ENCODE measurements at places on chromosomes 4 and X. TPM values are rescaled to one million over a fixed set of nuclear protein-coding genes. Genes with fewer than 3 reads are reported as not detected.

GRCh38 chr4:26299254-26299882, 21.4 kb upstream of the RBPJ start:
- H3K4me1 ChIP-seq: no peaks in the 10 kb centered on the region
- no peaks in the 10 kb centered on the region for H3K36me3 ChIP-seq
- H3K27ac ChIP-seq: no peak overlapping the region
- H3K27me3 ChIP-seq: no peaks in the 10 kb centered on the region

- no peak for DNase-seq
- H3K27ac ChIP-seq: no peak overlapping the region
- H3K4me3 ChIP-seq: no peak overlapping the region
- H3K36me3 ChIP-seq: no peaks in the 10 kb centered on the region
- H3K4me1 ChIP-seq: no peaks in the 10 kb centered on the region
Observed at GRCh38 chrX:18348047-18348446, 6.4 kb downstream of the SCML2 start.

The EDNRA gene
- 23.0 TPM for total RNA-seq

The GPR50 gene
- not detected for total RNA-seq

The CASP3 gene
- 23.2 TPM for total RNA-seq

- no peaks in the 10 kb centered on the region for H3K4me1 ChIP-seq
- H3K4me3 ChIP-seq: no peak overlapping the region
- no peaks in the 10 kb centered on the region for H3K36me3 ChIP-seq
- no peak overlapping the region for H3K27ac ChIP-seq
- no peak for DNase-seq
- H3K27me3 ChIP-seq: no peaks in the 10 kb centered on the region
Observed at GRCh38 chr4:158739600-158739999, 16.4 kb upstream of the PPID start.

DNA sequence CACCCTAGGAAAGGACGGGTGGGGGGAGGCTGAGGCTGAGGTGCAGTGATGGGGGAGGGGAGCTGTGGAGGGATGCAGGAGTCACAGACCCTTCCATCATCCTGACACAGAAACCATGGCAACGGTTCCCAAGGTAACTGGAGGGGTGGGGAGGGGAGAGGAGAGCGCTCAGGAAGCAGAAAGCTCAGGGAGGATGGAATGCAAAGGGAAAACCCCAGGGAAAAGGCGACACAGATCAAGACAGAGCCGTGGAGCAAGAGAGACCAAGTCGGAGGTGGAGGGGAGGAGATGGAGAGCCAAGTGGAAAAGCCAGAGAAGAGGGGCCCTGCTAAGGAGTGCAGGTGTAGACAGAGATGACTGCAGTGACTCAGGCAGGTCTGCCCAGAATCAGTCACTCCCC, 14.5 kb downstream of the L1CAM start:
- no peak overlapping the region for H3K4me3 ChIP-seq
- no peak for DNase-seq
- H3K27me3 ChIP-seq: no peaks in the 10 kb centered on the region
- no peak overlapping the region for H3K27ac ChIP-seq
- no peaks in the 10 kb centered on the region for H3K4me1 ChIP-seq

The PAGE2 gene
- total RNA-seq: not detected

DNA sequence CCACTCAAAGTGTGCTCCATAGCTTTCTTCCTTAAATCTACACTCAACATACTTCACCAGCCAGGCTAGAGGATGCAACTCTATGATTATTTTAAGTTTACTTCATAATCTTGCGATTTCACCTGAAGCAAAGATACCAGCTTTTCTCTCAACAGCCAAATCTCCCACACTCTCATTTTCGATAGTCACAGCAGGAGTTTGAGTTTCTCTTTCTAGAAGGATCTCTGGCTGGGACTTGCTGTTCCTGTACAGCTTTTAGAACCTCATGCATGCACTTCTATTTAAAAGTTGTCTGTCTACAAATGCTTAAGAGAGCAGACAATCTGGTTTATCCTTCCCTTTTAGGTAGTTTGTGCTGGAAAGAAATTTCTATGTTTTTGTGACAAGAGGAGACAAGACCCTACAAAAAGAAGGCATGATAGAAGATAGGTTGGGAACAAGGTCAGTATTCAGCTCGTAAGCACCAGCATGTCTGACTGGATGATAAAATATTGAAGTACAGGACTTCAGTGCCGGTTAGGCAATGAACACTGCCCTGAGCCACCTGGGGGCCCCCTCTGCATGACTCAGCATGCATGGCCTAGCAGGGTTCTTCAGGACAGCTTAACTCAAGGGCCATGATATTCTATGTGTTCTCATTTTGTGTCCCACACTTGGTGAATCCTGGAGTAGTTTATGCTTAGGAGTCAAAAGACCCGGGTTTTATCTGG, 65.6 kb downstream of the ATXN3L start:
- no peak overlapping the region for H3K4me3 ChIP-seq
- H3K27ac ChIP-seq: no peak overlapping the region
- H3K27me3 ChIP-seq: no peaks in the 10 kb centered on the region
- DNase-seq: no peak

DNA sequence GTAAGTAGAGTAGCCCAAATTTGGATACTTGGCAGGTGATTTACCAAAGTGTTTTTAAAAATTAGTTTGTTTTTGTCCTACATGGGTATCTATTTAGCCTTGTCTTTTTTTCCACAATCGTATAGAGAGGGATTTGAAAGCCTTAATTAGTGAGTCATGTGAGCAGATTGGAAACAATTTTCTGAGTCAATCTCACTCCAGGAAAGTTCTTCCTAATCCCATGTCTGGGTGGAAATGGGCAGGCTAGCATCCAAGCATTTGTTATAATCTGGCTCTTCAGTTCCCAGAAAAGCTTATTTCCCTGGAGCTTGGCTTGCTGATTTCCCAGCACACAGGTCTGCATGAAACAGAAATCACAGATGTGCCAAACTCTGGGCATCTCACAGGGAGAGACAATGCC, 426.9 kb upstream of the BOD1L1 start:
- no peaks in the 10 kb centered on the region for H3K36me3 ChIP-seq
- no peak overlapping the region for H3K4me3 ChIP-seq
- no peak for DNase-seq
- no peak overlapping the region for H3K27ac ChIP-seq

DNA sequence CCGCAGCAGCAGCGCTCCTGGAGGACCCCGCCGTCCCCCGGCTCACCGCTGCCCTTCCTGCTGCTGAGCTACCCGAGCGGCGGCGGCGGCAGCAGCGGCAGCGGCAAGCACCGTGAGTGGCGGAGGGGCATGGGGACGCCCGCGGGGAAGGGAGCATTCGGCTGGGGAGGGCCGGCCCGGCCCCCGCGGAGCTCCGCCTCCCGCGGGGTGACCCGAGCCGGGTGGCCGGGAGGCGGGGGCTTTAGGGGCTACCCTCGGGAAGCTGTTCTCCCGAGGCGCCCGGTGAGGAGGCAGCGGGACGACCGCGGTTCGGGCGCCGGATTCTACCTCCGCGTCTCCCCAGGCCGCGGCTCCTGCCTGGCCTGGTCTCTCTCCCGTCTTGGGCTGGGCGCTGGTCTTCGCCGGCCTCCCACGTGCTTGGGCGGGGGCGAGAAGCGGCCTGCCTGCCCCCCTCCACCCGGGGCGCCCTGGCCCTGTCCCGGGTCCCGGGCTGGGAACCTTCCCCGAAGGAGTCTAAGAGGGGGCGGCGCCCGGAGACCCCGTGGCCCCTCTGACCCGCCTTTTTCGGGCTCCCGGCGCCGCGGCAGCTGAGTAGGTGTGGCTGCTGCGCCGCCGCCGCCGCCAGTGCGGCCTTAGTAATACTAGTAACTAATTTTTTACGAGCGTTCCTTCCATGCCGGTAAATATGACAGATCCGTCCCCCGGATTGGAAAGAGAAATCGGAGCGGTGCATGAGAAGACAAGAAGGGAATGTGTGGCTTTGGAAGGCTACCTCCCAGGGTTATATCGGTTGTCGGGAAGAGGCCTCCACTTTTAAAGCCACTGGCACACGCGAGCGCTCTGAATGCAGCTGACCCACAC, 16.4 kb upstream of the RUFY3 start:
- H3K4me3 ChIP-seq: peak overlapping the region; percentile 92
- no peaks in the 10 kb centered on the region for H3K27me3 ChIP-seq
- H3K27ac ChIP-seq: peak overlapping the region; percentile 80
- peaks cover 7% of the 10 kb centered on the region for H3K4me1 ChIP-seq
- H3K36me3 ChIP-seq: no peaks in the 10 kb centered on the region

DNA sequence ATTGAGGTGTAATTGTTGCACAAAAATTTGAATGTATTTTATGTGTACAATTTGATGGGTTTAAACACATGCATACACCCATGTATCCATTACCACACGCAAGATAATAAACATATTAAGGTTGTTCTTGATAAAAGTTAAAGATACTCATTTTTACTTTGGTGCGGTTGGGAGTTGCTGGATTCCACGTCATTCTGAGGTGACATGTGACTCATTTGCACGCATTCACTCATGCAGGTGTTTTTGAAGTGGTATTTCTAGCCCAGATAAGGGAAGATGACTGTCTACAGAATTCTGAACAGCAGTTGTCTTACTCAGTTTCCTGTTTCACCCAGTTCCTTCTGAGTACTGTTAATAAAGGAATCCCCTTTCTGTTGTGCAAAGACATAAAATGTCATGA, 142.0 kb downstream of the RTL3 start:
- no peak overlapping the region for H3K27ac ChIP-seq
- no peak overlapping the region for H3K4me3 ChIP-seq
- H3K4me1 ChIP-seq: no peaks in the 10 kb centered on the region
- no peaks in the 10 kb centered on the region for H3K27me3 ChIP-seq
- DNase-seq: no peak
- no peaks in the 10 kb centered on the region for H3K36me3 ChIP-seq

- H3K27me3 ChIP-seq: no peaks in the 10 kb centered on the region
- DNase-seq: no peak
- H3K4me3 ChIP-seq: no peak overlapping the region
- H3K4me1 ChIP-seq: no peaks in the 10 kb centered on the region
- no peaks in the 10 kb centered on the region for H3K36me3 ChIP-seq
Observed at GRCh38 chr4:101356928-101357327, 9.6 kb upstream of the PPP3CA start.

DNA sequence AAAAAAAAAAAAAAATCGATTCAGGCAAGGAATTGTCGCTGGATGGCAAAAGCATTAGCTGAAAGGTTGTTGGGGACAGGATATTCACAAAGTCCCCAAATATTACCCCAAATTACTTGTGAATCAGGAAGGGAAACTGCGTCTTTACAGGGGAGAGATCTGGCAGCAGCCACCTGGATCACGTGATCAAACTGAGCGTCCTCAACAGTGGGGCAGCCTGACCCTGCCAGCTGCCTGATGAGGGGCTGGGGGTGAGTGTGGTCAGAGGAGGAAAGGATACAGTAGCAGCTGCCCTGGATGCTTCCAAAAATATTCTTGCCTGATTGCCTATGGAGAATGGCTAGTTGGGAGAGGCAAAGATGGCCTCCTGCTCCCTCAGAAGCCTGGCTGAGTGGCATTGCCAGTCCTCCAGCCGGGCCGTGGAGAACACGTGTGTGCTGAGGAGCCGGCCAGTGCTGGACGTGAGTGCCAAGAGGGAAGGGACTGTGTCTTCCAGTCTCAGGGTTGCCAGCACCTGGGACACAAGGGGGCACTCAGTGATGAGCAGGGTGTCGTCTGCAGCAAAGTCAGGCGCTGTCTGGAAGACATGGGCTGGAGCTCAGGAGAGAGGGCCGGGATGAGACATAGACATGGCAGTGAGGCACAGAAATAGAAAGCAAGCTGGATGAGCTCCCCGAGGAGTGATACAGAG, 3.0 kb upstream of the LAGE3 start:
- no peak overlapping the region for H3K4me3 ChIP-seq
- H3K27me3 ChIP-seq: no peaks in the 10 kb centered on the region
- no peak for DNase-seq

GRCh38 chrX:46628460-46629371, 55.2 kb downstream of the CHST7 start:
- H3K4me3 ChIP-seq: no peak overlapping the region
- no peaks in the 10 kb centered on the region for H3K27me3 ChIP-seq
- H3K27ac ChIP-seq: no peak overlapping the region
- DNase-seq: peak; percentile 55
